ENCODE measurements at places on chromosomes 7 and 10.
A peak's percentile ranks its signal among the peaks of the same experiment; 100 is the strongest.

DNA sequence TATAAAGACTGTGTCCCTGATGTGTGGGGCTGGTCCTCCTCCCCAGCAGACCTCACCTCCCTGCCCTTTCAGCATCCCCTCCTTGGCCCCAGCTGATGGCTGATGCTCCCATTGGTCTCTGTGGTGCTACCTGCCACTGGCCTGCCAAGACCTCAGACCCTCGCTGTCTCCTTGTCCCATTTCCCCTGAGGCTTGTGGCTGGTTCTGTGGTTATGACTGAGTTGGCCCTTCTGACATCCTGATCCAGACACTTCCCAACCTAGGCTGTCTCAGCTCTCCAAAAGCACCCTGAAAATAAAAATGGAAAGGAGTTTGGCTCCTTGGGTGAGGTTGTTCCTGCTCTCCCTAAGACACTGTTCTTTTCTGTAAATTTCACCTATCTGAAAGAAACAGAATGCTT, 214.2 kb downstream of the RPS24 start:
- no peak for DNase-seq

- no peak for DNase-seq
Observed at GRCh38 chr7:148866362-148866761, 17.7 kb downstream of the EZH2 start.

- no peak for DNase-seq
Observed at GRCh38 chr10:13930120-13930519, 343.4 kb downstream of the PRPF18 start.

DNA sequence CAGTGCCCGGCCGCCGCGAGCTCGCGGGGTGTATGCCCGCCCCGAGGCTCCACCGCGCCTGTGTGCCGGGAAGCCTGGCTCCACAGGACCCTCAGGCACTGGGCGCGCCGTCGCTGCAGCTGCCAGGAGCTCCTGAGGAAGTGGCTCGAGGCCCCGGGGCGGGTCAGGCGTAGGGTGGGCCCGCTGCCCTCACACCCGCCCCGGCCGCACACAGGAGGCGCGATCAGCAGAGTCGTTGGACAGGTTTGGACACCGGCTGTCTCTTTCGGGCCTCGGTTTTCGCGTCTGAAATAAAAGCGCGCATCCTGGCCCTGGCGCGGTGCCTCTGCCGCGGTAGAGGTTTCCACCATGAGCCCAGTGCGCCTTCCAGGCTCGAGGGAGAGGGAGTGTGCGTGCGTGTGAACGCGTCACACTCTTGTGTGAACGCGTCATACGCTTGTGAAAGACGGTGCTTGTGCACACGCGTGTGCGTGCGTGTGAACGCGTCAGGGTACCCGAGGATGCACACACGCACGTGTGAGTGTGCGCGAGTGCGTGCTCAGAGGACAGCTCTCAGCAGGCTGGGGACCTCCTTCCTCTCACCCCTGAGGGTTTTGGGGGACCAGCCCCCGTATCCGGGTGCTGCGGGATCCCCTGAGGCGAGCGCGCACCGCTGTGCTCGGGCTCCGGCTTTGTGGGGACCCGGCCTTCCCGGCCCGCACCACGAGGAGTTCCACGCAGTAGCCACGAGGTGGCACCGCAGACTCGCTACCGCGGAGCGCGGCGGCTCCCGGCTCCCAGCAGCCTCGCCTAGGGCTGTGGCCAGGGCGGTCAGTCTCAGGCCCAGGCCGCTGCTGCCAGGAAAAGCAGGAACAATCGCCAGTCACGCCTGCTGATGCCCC, 83.8 kb downstream of the BMS1 start:
- peak; percentile 28 for DNase-seq

GRCh38 chr7:99767662-99768061, 16.3 kb downstream of the CYP3A4 start:
- no peak for DNase-seq

DNA sequence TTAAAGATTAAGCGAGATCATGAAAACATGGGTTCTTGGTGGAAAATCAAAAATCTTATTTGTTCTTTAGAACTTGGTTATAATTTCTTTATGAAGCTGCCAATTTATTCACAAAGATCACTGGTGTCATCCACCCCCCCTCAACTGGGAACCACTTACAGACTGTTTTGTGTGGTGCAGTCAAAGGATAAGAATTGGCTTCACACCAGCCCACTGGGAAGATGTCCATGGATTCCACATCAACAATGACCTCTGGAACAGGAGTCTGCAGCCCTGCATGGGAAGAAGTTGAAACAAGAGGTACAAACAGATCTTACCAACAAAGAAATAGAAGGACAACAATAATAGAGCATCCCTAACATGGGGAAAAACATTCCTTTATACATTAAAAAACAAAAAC, 205.2 kb downstream of the SFMBT2 start:
- no peak for DNase-seq

GRCh38 chr7:30505174-30505697, 607 bp upstream of the GGCT start:
- no peak for DNase-seq

- DNase-seq = no peak
Observed at GRCh38 chr10:128429835-128430513, 303.8 kb upstream of the MKI67 start.

- DNase-seq = no peak
Observed at GRCh38 chr7:972676-973309, 2.6 kb downstream of the COX19 start.

DNA sequence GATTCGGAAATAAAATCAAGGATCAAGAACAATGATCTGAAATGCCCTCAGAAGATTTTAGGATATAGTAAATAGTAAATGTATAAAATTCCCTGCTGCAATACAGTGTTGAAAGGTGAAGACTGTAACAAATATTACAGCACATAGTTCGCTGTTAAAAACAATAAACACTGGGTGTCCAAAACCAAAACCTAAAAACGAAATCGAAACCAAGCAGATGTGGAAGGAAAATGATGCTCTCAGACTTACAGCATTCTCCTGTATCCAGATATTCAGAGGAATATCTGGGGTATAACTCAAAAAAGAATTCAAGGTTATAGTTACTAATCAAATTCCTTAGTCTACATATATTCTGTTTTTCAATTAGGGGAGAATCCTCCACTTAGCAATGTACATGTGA, 708.1 kb upstream of the PCDH15 start:
- DNase-seq = no peak

DNA sequence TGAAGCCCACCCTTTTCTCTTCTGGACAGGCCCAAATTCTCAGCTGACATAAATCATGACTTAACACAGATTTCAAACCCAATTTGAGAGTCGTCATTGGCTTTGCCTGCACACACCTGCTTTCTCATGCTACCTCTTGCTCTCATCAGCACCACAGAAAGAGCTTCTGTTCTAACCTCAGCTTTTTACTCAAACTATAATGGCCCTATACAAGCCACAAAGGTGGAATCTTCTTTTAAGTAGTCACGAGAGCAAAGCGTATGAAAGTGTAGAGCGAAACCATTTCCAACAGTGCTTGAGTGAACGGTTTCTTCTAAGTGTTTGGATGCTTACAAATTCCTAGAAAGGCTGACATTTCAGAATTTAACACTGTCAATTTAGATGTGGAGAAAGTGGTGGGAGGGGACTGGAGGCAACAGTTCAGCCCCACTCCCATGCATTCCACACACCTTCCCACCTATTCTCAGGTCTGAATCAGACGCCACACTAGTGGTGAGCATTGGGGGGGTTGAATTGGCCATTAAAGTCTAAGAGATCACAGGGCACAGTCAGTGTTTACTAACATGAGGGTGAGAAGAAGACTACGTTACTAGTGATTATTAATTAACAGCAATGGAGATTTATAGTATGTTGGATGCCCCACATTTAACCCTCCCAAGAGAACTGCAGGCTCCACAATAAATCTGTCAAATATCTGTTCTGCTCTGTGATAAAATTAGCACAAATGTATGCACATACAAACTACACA, 114.0 kb downstream of the PRKCQ start:
- no peak for DNase-seq

GRCh38 chr7:28804990-28805389, 153.1 kb downstream of the TRIL start:
- DNase-seq = no peak

DNA sequence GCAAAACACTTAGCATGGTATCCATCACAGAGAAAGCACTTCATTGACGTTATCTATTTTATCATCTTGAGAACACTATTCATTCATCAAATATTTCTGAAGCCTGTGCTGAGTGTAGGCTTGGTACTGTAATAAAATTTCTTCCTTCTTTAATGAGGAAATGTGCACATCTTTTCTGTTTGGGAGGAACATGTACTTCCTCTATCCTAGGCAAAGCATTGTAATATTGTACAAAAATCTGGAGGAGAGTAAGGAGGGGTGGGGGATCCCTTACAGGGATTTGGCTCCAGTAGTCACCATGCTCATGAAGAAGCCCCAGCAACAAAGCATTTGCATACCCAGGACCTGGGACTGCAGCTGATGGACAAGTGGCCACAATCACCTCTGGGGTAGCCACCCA, 39.9 kb upstream of the SORCS3 start:
- DNase-seq = no peak

GRCh38 chr10:33573606-33574005, 239.1 kb upstream of the NRP1 start:
- DNase-seq = no peak
